H1 (cell line): ENCODE measurements at places on chromosomes 3 and 15. TPM values are rescaled to one million over a fixed set of nuclear protein-coding genes. Genes with fewer than 3 reads are reported as not detected.

- DNase-seq = no peak
These were observed 169.1 kb downstream of the GAP43 start for GRCh38 chr3:115792206-115792955.

The FBN1 gene
- 2.2 and 3.0 TPM in 2 replicates for polyA plus RNA-seq

DNA sequence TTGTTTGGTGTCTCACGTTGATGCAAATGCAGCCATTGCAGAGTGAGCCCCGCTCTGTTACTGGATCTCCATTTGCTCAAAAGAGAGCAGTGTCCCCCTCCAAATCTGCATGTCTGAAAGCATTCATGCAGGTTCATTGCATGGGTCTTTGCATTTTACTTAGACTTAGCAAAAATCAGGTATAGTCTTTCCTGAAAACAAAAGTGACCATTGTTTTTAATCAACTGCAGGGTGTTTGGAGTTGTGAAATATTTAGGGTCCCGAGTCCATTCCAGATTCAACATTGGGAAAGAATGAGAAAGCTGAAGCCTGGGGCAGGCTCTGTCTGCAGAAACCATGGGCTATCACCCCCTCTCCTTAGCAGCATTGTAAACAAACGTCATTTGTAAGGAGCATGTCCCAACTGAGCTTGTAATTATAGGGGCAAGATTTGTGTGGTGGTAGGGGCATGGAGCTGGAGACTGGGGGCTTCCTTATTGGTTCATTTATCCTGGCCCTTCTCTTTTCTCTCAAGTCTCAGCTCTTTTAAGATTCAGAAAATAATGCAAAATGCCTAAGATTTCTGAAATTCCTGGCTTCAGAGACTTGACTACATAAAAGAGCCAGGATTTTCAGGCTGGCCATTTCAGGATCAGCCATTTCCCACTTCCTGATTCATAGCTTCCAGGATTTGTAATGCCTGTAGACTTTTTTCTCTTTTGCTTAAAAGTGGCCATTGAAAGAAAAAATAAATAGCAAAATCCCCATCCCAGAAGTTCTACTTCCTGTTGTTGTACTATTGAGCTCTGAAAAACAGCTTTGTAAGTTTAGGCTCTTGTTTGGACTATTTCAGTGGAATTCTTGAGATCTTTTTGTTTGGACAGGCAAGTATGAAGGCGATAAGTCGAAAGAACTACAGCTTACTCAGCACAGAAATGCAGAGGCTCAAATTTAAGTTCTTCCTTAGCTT, 23.0 kb downstream of the IGF1R start:
- DNase-seq = no peak

The CYP8B1 gene
- not detected in 2 replicates for polyA plus RNA-seq

GRCh38 chr3:73419179-73419803, 205.4 kb downstream of the PDZRN3 start:
- DNase-seq = no peak

- no peak for DNase-seq
These were observed 8.8 kb downstream of the CCNL1 start for GRCh38 chr3:157151151-157151550.

- peak; percentile 84 for DNase-seq
These were observed 96.2 kb upstream of the TRPM1 start for GRCh38 chr15:31197497-31198414.

DNA sequence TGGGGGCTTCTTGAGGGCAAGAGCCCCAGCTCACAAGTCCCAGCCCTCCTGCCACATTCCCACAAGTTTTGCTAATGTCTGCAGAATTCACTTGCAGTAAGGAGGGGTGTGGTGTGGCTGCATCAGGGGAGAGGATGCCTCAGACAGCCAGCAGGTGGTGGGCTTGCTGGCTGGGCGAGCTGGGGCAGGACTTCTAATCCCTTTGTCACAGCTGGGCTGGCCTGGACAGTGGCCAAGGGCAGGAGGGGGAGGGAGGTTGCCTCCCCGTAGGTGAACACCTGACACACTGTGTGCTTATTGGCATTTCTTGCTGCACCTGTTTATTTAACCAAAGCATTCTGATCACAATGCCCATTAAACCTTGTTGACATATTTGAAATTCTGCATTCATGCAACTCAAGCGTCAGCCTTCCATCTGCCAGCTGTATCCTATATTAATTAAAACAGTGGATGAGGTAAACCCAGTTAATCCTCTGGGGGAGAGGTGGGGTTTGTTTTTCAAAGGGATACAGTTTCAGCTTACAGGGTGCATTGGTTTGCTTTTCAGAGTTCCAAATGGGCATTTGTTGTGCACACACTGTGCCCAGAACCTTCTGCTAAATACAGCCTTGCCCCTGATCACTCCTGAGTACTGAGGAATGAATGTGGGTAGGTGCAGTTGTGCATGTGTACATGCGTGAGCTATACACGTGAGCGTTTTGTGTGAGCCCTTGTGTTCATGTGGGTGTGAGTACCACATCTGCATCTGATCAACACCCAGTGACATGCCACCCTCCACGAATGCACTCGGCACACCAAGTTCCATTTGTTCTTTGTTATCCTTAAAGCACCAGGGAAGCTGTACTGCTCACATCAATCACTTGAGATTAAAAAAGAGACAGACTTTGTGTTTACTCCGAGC, 268.7 kb downstream of the XXYLT1 start:
- DNase-seq = peak; percentile 38

GRCh38 chr3:177705976-177706823, 508.9 kb upstream of the TBL1XR1 start:
- DNase-seq = no peak

GRCh38 chr15:73786538-73786937, 33.4 kb upstream of the INSYN1 start:
- peak; percentile 56 for DNase-seq

- DNase-seq = no peak
These were observed 851 bp upstream of the DCBLD2 start for GRCh38 chr3:98902351-98902740.

The COLQ gene
- polyA plus RNA-seq = 1.5 and 2.3 TPM in 2 replicates
